Adipocyte (in vitro differentiated cells): ENCODE measurements at places on chromosomes 16 and 17.

DNA sequence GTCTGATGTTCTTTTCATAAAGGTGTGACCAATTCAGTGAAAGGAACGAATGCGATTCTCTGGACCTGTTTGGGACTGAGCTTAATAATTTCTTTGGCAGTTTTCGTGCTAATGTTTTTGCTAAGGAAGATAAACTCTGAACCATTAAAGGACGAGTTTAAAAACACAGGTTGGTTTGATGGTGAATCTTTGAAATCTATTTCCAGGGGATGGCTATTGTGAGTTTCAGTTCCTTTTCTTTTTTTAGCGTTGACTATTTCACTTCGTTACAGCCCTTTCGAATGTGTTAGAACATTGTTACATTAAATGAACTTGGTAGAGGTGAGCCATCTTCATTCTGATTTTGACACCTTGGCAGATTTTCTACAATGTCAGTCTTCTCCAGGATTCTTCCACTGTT is 1.2 kb downstream of the TNFRSF17 start:
- DNase-seq: no peak

DNA sequence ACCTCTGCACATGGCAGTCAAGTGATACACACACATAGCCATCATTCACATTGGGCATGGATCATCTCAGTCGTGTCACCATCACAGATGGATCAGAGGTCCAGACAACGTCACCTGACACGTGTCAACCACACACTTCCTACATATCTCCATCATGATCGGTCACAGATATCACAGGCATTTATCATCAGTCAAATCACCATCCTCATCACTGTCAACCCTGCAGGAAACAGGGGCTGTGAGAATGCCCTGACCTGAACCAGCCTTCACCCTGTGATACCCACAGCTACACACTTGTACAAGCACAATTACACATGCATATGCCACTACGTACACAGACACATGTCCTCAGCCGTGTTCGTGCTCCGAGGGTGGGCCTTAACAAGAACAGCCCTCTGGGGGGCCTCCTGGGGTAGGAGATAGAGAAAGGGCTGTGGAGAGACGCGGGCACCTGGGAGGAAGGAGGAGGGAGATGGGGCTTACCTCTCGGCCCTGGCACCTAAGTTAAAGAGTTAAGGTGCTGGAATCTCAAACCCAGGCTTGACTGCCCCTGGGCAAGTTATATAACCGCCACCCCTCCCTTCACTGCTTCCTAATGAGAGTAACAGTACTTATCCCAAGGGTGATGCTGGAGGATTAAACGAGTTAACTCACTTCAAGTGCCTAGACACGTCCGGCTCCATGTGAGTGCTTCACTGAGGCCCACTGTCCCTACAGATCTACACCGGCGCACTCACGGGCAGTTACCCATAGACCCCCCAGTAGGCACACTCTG is 1.1 kb downstream of the SLC12A4 start:
- peak; percentile 51 for DNase-seq

DNA sequence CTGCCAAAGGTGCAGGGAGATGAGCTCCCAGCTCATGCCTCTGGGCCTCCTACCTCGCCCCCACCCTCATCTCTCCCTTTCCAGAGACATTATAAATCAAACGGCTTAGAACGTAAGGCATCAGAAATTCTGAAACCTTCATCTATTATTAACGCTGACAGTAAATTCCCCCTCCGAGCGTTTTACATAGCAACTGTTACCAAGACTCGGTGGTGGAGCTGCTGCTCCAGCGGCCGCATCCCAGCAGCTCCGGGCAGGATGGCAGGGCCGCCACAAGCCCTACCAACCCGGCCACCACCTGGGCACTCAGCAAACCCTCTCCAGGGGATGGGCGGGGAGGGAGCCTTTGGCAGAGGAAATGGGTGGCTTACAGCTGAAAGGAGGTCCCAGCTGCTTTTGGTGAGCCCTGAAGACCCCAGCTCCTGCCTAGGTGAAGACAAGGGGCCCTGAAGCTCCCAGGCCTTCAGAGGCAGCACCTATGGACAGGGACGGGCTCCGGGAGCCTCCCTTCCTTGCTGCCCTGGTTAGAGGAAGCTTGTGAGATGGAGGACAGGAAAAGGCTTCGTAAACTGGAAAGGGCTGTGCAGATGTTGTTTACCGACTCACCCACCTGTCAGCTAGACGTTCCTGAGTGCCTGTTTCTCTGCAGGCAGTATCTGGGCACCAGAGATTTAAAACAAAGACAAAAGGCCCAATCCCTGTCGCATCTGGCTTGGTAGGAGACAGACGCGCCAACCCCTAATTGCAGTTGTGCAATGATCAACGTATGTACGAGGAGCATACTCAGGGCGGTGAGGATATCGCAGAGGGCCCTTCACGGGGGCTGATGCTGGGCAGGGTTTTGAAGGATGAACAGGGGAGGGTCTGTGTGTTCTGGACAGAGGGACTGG is 76.9 kb downstream of the RAI1 start:
- no peak for DNase-seq

DNA sequence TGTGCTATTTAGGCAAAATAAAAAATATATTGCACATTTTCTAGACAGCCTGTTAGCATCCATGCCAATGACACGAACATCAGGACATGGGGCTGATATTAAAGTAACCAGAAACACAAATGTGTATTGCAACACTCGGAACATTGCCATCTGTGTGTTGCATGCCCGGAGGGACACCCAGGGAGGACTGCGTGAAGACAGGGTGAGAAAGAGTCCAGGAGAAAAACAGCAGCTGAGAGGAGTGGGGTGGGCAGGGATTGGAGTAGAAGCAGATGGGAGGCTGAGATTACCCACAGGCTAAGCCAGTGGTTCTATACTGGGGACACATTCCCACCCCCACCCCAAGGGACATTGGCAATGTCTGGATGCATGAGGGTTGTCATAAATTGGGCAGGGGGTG is 114.8 kb downstream of the GRIN2A start:
- DNase-seq: peak; percentile 64

DNA sequence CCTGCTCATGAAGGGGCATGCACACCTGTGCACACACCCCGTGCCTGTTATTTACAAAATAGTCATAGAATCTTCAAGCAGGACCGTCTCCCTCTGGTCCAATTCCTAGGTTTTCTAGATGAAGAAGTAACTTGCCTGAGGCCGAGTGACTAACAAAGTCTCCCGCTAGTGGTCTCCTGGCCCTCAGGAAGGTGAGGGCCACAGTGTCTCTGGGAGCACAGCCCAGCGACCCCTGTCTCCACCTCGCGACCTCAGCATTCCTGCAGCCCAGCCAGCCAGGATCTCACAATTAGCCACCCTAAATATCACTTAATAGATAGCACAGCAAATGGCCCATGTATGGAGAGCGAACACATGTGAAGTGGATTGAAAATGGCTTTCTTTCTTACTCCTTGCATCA is 30.5 kb upstream of the CACNG1 start:
- DNase-seq: no peak

DNA sequence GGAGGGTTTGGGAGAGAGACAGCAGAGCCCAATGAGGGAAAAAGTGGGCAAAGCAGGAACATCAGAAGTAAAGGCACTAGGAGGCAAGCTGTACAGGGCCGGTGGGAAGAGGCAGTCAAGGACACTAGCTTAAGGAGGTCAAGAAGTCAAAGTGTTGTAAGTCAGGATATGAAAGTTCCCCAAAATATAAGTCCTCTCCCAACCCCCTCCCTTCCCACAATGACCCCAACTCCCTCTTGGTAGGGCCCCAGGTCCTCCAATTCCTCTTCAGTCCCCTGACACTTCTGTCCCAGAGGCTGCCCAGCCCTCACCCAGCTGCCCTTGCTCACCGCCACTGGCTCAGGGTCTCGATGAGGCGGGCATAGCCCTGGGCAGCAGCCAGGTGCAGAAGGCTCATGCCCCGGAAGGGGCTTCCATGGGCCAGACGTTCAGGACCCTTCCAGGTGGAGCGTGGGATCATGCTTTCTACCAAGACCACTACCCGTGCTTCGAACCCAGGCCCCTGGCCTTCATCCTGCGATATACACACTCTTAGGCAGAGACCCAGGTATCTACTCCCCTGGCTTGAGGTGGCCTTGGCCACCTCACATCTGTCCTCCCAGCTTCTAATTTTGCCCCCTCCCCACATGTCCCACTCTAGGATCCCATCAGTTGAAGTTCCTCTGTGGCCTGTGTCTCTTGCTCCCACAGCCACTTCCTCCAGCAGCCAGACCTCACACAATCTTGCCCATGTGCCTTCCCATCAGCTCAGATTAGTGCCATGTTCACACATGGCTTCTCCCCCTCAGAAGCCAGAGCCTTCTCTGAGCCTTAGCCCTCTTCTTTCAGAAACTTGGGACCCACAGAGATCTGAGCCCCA is 5.9 kb upstream of the SPAG7 start:
- DNase-seq: no peak

- DNase-seq: no peak
Observed at GRCh38 chr17:39751637-39752036, 13.9 kb downstream of the GRB7 start.

DNA sequence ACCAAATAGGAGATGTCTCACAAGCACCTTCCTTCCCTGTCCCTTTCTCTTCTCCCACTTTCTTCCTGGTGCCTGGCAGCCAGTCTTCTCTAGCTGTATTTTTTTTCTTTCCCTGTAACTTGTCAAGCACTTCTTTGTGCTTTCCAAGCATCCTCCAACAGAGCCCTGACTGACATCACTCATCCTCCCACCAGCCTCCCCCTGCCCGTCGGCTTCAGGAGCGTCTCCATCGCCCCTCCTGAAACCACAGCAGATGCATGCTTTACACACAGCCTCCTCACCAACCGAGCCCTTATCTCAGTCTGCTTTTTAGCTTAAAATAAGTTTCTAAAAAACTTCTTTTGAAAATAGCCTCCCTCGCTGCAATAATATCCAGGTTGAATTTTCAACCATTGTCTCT is 268.7 kb upstream of the CDH5 start:
- no peak for DNase-seq
